ENCODE measurements at places on chromosomes 6 and 20. TPM values are rescaled to one million over a fixed set of nuclear protein-coding genes. Genes with fewer than 3 reads are reported as not detected.

- DNase-seq = peak; percentile 65
- H3K36me3 ChIP-seq = no peaks in the 10 kb centered on the region
- H3K27ac ChIP-seq = no peak overlapping the region
- H3K4me1 ChIP-seq = no peaks in the 10 kb centered on the region
- no peak overlapping the region for H3K4me3 ChIP-seq
Observed at GRCh38 chr6:17167327-17167979, 65.6 kb downstream of the STMND1 start.

- H3K4me3 ChIP-seq = no peak overlapping the region
- H3K27me3 ChIP-seq = no peaks in the 10 kb centered on the region
- H3K36me3 ChIP-seq = no peaks in the 10 kb centered on the region
- H3K4me1 ChIP-seq = no peaks in the 10 kb centered on the region
- H3K27ac ChIP-seq = peak overlapping the region; percentile 13
Observed at GRCh38 chr6:134007077-134007476, 45.3 kb downstream of the SLC2A12 start.

DNA sequence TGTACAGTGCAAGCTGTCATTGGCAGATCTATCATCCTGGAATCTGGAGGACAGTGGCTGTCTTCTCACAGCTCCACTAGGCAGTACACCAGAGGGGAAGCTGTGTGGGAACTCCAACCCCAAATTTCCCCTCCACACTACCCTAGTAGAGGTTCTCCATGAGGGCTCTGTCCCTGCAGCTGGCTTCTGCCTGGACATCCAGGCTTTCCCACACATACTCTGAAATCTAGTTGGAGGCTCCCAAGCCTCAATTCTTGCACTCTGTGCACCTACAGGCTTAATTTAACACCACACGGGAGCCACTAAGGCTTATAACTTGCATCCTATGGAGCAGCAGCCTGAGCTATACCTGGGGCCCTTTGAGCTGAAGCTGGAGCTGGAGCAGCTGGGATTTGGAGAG, 43.0 kb upstream of the TRIM39 start:
- peaks cover under 1% of the 10 kb centered on the region for H3K36me3 ChIP-seq
- no peak overlapping the region for H3K27ac ChIP-seq
- H3K4me3 ChIP-seq = no peak overlapping the region
- H3K4me1 ChIP-seq = no peaks in the 10 kb centered on the region
- no peak for DNase-seq

- H3K27ac ChIP-seq = no peak overlapping the region
- no peak for DNase-seq
- peaks cover 5% of the 10 kb centered on the region for H3K4me1 ChIP-seq
- H3K4me3 ChIP-seq = no peak overlapping the region
- H3K36me3 ChIP-seq = no peaks in the 10 kb centered on the region
Observed at GRCh38 chr6:136676075-136676474, 116.2 kb downstream of the MAP3K5 start.

DNA sequence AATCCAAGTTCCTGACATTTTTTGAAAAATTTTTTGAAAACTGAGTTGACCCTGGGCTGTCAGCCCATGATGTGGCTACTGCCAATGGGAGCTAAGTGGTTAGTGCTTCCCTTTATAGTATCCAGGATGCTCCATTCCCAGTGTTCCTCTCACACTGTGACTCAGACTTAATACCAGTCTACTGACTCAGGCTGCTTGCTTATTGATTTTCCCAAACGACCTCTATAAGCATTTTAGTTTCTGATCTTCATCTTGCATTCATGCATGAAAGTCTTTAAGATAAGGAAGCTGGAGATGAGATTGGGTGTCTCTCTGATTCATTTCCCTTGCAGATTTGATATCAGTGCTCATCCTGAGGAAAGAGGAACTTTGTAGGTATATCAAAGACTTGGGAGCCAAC, 560.0 kb downstream of the TBC1D32 start:
- H3K4me1 ChIP-seq = no peaks in the 10 kb centered on the region
- no peaks in the 10 kb centered on the region for H3K36me3 ChIP-seq
- H3K4me3 ChIP-seq = no peak overlapping the region
- H3K27ac ChIP-seq = no peak overlapping the region
- H3K27me3 ChIP-seq = no peaks in the 10 kb centered on the region

DNA sequence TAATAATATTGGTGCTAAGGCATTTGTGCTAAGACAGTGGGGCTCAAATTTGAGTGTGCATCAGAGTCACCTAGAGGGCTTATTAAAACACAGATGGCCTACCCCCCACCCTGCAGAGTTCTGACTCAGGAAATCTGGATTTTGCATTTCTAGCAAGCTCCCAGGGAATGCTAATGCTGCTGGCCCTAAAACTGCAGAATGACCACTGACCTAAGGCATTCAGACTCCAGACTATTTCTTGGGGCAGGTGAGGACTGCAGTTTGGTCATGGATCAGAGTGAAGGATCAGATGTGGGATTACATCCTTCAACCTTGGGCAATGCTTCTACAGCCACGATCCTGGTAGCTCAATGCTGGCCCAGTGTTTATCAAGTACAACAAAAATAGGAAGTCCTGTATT, 610.1 kb upstream of the FLRT3 start:
- no peaks in the 10 kb centered on the region for H3K4me1 ChIP-seq
- no peak overlapping the region for H3K4me3 ChIP-seq
- no peak for DNase-seq
- no peak overlapping the region for H3K27ac ChIP-seq
- H3K36me3 ChIP-seq = no peaks in the 10 kb centered on the region

- no peaks in the 10 kb centered on the region for H3K27me3 ChIP-seq
- DNase-seq = peak; percentile 73
- no peaks in the 10 kb centered on the region for H3K4me1 ChIP-seq
- H3K27ac ChIP-seq = no peak overlapping the region
- H3K36me3 ChIP-seq = no peaks in the 10 kb centered on the region
Observed at GRCh38 chr6:152636609-152637295, 410 bp downstream of the SYNE1 start.

DNA sequence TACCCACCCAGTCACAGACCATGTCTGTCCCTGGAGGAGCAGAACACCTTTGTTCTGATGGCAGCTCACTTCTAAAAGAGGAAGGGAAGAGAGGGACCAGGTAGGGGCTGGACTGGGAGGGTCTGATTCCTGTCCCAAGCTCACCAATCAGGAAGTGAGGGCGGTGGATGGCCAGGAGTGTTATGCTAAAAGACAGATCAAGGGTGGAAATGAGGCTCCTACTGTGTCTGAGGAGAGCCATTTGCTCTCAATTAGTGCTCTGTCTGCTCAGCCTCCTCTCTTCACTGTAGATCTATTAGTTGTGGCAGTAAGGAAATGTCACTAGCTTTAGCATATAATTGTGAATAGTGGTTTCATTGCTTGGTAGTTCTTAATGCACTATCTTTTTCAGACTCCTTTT, 72.5 kb downstream of the ARMC2 start:
- H3K27me3 ChIP-seq = no peaks in the 10 kb centered on the region
- DNase-seq = no peak
- H3K4me1 ChIP-seq = peaks cover 4% of the 10 kb centered on the region
- H3K36me3 ChIP-seq = no peaks in the 10 kb centered on the region

DNA sequence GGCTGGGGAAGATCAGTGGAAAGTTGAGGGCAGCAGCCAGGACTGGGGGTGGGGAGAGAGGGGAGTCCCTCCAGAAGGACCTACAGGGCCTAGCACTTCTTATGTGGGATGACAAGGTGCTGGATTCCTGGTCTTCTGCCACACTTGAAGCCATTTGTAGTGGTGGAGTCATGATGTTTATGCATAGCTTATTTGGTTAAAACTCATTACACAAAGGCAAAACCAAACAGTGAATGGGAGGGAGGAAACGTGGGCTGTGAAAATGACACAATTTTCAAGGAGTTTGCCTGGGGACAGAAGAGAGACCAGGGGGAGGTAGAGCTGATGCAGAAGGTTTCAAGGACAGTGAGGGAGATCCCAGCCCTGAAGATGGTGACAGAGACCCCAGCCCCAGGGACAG, 50.8 kb downstream of the DACT2 start:
- peaks cover 11% of the 10 kb centered on the region for H3K4me1 ChIP-seq
- H3K27ac ChIP-seq = no peak overlapping the region
- no peak for DNase-seq
- no peaks in the 10 kb centered on the region for H3K27me3 ChIP-seq
- no peaks in the 10 kb centered on the region for H3K36me3 ChIP-seq
- no peak overlapping the region for H3K4me3 ChIP-seq

DNA sequence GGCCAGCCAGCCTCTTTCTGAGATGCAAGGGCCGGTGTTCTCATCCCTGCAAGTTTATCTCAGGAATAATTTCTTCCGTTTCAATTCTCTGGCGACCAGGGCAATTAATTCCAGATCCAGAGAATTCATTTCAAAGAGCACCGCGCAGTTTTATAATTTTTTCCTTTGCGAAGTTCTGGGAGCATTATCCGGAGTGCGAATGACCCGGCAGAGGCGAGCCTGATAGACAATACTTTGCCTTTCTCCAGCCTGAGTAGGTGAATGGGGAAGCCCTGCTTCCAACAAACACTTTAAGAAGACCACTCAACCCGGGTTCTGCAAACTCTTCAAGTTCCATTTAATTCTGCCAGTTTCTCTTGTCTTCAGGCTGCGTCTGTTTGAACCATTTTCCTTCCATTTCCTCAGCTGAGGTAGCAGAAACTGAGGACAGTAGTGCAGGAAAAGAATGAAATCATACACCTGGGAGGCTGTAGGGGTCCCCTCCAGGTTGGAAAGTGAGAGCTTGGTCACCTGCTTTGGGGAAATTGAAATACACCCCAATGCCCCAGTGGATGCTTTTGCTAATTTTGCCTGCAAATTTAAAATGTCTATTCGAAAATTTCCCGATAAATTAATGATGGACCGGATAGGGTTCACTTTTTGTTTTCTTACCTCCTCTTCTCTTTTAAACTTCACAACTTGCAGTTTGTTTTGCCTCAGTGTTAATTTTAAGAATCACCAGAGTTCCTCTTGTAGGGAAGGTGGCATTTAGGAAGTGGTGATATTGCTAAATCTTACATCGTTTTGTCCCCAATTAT, 1.1 kb downstream of the VGLL2 start:
- no peak overlapping the region for H3K4me3 ChIP-seq
- H3K4me1 ChIP-seq = peaks cover 6% of the 10 kb centered on the region
- H3K27ac ChIP-seq = no peak overlapping the region
- no peak for DNase-seq
- no peaks in the 10 kb centered on the region for H3K36me3 ChIP-seq

- H3K27ac ChIP-seq = no peak overlapping the region
- H3K36me3 ChIP-seq = no peaks in the 10 kb centered on the region
- H3K4me3 ChIP-seq = no peak overlapping the region
- DNase-seq = no peak
Observed at GRCh38 chr6:17700421-17701416, 6.0 kb downstream of the NUP153 start.

DNA sequence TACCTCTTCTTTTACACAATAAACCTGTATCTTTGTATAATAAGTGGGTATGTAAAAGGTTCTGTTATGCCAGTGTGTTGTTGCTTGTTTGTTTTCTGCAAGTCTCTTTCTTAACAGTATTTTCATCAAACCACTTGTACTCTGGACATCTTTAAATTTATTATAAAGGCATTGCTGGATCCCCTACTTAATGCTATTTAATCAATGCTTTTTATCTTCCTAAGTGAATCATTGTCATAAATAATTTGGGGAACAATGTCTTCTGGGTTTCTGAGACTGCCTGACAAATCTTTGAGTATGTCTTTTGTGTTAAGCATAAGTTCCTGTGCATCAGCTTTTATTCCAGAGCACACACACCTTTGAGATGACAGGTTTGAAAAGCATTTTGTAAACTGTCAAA, 64.7 kb downstream of the ITCH start:
- H3K4me3 ChIP-seq = no peak overlapping the region
- H3K36me3 ChIP-seq = no peaks in the 10 kb centered on the region
- H3K27ac ChIP-seq = no peak overlapping the region
- no peak for DNase-seq
- H3K4me1 ChIP-seq = peaks cover 5% of the 10 kb centered on the region

DNA sequence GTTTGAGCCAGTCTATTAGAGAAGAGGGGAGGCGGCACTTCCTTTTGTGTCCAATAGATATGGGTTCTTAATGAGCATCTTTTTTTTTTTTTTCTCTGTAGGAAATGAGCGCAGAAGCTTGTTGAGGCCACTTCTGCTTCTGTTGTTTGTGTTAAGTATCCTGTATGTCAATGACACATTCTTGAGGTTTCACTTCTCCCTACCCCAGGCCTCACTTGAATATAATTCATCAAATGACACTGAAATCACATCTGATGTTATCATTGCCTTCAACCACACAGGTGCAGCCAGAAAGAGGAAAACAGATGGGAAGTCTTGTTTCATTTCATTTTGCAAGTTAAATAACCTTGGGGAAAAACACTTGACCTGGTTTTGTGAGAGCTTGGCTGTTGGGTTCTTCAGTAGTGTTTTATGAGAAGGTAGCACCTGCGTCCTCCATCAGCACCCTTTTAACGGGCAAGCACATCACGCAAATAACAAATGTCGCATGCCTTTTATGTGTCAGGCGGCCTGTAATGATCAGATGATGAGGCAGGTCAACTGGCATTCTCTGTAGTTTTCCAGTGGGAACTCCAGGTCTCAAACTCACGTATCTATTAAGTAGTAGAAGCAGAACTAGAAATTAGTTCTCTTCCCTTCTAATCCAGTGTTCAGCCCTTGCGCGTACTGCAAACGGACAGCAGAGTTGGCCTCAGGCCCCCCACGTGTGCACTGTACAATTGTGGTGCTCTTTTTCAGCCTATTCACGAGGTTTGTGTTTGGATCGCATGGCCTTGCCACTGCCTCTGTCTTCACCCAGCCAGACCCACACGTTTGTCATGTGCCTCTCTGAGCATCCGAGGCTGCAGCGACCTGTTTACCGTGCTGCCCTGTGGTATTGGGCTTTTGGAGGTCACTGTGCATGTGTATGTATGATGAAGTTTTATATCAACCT, 23.5 kb downstream of the PLEKHG1 start:
- H3K4me1 ChIP-seq = no peaks in the 10 kb centered on the region
- no peak overlapping the region for H3K4me3 ChIP-seq
- no peak overlapping the region for H3K27ac ChIP-seq
- no peaks in the 10 kb centered on the region for H3K36me3 ChIP-seq
- no peaks in the 10 kb centered on the region for H3K27me3 ChIP-seq

DNA sequence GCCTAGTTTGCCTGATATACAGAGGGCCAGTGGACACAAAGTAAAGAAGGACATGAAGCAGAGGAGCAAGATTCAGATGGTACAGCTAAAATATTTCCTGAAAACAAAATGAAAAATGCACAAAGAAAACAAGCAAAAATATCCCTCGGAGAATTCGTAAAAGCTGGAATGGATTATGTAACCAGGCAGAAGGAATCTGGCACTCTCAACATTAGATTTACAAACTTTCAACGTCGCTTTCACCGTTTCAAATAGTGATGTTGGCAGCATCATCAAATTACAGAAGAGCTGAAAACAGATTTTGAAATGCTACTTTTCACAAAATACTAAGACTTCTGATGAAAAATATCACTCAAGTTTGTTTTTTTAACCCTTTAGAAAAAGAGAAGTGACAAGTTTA, 11.7 kb downstream of the SMLR1 start:
- H3K4me1 ChIP-seq = no peaks in the 10 kb centered on the region
- no peak for DNase-seq
- H3K4me3 ChIP-seq = no peak overlapping the region
- no peaks in the 10 kb centered on the region for H3K27me3 ChIP-seq
- no peak overlapping the region for H3K27ac ChIP-seq

The DDX43 gene
- 0.51 TPM for total RNA-seq

The TRIM10 gene
- total RNA-seq = not detected

The HSPA1L gene
- 0.51 TPM for total RNA-seq

The DEFB126 gene
- not detected for total RNA-seq

The LAMA2 gene
- 18.1 TPM for total RNA-seq

All from pancreas (tissue), 10 donors.